HL-60 (cell line): ENCODE measurements at places on chromosomes 11 and 22.

- no peak for DNase-seq
These were observed 209.9 kb downstream of the LARGE1 start for GRCh38 chr22:33710326-33710725.

GRCh38 chr22:38653741-38654140, 2.5 kb downstream of the FAM227A start:
- no peak for DNase-seq

GRCh38 chr11:114049050-114049449, 10.5 kb upstream of the ZBTB16 start:
- DNase-seq: no peak

- no peak for DNase-seq
These were observed 50.2 kb downstream of the BCR start for GRCh38 chr22:23230348-23231068.

DNA sequence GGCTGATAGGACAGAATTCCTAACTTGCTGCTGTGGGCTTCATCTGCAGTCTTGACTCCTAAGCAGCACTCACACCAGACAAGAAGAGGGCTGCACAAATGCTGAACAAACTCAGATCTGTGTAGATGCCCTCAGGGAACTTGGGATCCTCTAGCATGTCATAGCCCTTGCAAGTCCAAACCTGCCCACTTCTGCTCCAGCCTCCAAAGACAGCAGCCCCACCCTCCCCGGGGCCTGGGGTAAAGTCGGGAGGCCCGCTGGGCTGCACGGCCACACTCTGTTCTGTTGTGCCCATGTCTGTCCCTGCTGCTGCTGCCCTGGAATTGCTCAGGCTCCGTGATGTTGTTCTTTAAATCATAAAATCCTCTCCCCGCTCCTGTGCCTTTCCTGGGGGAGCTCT, 28.3 kb downstream of the DRD2 start:
- no peak for DNase-seq

GRCh38 chr22:44572414-44573207, 74.6 kb upstream of the RTL6 start:
- DNase-seq: no peak

GRCh38 chr11:94533206-94533605, 10.5 kb upstream of the FUT4 start:
- DNase-seq: no peak

DNA sequence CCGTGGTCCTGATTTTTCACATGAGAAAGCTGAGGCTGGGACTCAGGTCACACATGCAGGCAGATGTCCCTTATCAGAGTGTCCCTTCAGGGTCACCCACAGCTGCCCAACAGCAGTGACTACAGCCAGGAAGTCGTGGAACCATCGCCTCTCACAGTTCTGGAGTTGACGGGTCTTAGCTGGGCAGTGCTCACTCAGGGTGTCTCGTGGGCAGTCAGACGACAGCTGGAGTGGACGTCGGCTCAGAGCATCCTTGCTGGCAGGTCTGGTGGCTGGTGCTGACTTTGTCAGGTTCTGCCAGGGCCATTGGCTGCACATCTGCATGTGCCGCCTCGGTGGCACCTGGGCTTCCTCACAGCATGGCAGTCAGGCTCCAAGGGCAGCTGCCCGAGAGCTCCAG, 35.6 kb upstream of the TH start:
- no peak for DNase-seq

DNA sequence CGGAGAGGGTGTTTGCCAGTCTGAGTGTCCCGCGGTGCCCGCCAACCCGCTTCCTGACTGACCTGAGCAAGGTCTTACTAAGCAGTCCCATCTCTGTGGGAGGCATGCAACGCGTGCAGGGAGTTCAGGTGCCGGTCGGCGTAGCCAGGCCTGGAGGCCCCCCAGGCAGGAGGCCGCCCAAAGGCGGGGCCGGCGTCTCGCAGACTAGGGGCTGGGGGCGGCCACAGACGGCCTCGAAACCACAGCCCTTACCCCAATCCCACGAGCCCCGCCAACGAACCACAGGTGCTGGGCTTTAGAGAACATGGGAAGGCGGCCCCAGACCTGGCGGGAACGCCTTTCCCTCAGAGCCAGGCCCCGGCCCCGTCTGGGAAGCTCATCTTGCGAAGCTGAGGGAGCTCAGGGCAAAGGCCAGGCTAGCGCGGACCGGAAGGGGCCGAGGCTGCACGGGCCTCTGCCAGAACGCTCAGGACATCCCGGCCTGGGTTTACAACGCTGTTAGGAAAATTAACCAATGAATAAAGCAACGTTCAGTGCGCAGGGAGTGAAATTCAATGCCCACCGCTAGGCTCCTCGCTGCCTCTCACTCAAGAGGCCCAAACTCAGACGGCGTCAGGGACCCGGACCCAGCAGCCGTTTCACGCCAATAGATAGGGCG, 2.1 kb upstream of the MTFP1 start:
- DNase-seq: no peak

DNA sequence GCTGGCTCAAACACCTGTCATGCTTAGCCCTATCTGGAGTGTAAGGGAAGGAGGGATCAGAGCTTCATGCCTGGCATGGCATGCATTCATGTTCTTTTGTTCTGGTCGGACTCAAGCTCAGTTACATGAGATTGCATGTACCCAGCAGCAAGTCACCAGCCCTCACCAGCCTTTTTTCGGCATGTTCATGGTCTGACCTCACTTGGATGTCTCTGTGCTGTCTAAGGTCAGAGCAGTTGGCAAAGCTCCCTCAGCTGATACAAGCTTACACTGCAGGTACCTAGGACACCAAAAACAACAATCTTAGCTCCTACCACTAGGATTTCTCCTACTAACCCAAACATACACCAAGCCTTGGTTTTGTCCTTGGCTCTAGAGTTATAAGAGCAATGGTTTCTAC, 152.6 kb downstream of the BARX2 start:
- no peak for DNase-seq

DNA sequence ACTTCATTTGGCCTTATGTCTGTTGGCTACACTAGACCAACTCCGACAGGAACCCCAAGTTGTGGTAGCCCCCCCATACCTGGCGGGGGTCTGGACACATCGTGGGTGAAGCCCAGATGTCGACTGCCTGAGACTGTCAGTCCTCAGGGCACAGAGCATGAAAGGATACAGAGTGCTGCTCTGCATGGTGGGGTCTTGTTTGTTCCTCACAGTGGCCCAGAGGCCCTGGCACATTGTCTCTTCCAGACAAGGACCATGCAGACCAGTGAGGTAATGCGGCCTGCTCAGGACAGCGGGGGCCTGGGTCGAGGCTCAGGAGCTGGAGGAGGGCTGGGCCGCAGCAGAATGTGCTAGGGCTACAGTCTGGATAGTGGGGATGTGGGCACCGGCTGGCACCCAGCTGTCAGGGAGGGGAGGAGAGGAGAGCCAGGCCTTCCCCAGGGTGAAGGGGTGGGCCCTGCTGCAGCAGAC, 14.6 kb downstream of the CAPN5 start:
- DNase-seq: no peak

DNA sequence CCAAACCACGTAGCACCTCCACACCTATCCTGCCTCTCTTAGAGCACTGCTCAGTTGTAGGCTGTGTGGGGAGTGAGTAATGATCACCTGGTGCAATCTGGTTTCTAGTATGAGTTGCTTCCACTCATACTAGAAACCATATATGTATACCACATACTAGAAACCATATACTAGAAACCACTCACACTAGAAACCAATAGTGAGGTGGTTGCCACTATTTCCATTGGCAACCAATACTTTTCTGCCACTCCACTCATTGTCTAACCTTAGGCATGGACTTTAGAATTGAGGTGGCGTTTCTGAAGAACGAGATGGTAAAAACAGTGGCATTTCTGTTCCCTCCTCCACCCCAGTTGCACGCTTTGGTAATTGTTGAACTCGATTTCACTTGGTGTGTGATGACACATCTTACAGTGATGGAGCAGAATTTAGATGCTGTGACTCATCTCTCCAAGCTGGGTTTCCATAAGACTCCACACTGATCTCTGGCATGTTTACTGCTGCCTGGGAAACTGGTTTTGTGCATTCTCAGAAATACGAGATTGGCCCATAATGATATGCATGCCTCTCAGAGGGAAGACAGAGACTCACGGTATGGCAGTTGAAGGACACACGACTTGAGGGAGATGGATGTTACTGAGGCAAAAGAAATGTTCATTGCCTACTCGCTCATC, 82.9 kb downstream of the KIRREL3 start:
- DNase-seq: no peak

GRCh38 chr11:8768625-8769333, 86.2 kb downstream of the RPL27A start:
- no peak for DNase-seq

DNA sequence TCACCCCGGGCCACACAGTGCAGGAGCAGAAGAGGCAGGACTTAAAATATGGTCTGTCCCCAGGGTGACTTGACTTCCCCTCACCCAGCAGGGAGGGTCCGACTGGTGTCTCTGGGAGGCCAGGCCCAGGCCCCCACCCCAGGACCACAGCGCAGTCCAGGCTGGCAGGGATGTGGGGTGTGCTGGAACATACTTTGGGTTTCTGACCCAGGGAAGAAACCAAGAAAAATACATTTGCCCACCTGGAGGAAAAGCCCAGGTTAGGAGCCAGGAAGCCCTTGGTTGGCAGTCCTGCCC, 5.2 kb downstream of the C1QTNF6 start:
- no peak for DNase-seq

DNA sequence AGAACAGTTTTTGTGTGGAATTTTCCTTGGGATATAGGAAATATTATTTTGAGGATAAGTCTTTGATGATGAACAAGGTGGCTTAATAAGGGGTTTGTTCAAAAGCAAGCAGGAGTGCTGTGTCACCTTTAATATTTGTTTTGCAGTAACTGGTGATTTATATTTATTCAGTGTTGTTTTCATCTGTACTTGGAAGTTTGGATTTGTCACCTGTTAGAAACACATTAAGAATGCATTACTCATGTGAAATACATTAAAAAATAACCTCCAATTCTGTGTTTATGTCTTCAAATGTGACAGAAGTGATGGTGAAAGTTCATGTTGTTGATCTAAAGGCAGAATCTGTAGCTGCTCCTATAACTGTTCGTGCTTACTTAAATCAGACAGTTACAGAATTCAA, 70.5 kb downstream of the DKK3 start:
- DNase-seq: no peak

DNA sequence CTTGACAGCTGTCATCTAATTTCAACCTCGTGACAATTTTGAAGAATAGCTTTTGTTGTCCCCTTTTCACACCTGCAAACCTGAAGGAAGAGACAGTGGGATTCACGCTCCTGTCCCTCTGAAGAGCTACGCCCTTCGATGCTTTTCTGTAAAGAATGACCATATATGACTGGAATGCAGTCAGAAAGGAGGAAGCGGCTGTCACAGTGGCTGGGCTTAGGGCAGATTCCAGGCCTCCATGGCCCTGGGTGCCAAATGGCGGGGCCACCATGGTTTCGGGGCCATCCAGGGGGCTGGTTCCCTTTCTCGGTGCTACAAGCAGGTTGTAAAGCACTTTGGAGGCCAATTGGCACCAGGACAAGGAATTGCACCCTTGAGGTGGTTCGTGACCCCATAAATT, 22.2 kb upstream of the FGF19 start:
- no peak for DNase-seq

DNA sequence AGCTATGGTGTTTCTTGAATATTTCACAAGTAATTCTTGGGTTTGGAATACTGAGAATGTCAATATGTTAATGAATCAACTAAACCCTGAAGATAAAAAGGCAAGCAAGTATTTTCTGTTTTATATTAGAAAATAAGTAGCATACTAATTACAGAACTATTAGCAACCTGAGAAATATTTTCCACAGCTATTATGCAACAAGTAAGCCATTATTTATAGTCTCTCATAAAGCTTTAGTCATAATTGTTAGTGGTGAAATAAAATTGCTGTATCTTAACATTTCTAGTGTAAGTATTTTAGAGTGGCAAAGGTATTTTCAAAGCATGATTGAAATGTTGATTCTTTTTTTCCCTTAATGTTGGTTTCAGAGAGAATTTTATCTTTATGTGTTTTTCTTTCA, 53.3 kb downstream of the FAR1 start:
- DNase-seq: no peak

DNA sequence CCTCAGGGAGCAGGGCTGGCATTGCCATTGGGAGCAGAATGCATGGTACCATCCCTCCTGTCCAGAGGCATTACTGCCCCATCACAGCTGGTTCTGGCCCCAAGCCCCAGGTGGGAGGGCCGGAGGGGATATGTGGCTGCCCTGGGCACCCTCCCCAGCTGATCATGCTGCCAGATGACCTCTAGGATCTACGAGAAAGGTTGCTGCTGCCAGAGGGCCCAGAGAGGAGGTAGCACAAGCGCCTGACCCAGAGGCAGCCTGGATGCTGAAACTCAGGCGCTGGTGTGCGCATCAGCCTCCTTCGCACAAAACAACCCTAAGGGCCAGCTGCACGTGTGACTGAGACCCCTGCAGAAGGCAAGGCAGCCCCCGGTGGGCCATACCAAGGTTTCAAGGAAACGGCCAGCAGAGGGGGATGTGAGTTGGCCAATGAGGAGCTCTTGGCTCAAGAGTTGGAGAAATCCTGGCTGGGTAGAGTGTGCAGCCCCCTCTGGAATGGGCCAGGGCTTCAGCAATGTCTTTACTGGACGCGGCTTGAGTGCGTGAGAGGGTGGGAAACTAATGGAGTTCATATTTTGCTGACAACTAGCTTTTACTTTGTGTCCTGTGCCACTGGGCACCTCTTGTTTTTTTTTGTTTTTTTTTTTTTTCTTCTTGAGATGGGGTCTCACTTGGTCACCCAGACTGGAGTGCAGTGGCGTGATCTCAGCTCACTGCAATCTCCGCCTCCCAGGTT, 88.3 kb upstream of the PARVA start:
- no peak for DNase-seq

- DNase-seq: no peak
These were observed 48.6 kb downstream of the PISD start for GRCh38 chr22:31613286-31613903.
